ENCODE measurements at places on chromosomes 12 and 14. TPM values are rescaled to one million over a fixed set of nuclear protein-coding genes. Genes with fewer than 3 reads are reported as not detected.
A peak's percentile ranks its signal among the peaks of the same experiment; 100 is the strongest.

The RGS6 gene
- polyA plus RNA-seq: 0.22 TPM

The ACSS3 gene
- polyA plus RNA-seq: not detected

The GPD1 gene
- not detected for polyA plus RNA-seq

The RNASE3 gene
- polyA plus RNA-seq: not detected

DNA sequence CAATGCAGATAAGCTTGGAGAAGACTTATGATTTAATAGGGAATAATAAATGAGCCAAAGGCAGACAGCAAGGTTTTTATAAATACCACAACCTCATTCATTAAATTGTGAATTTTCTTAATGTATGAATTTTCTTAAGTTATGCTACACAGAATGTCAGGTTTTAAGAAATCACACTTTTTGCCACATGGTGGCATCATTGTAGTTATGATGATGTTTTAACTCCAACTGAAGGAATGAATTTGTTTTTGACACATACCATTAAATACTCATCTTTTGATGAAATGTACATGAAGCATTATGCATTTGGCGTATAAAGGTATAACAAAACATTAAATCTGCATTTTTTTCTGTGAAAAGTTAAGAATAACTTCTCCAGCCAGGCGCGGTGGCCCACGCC, 524.1 kb upstream of the FBXO33 start:
- H3K27ac ChIP-seq: no peak overlapping the region
- H3K27me3 ChIP-seq: no peaks in the 10 kb centered on the region
- H3K4me3 ChIP-seq: no peak overlapping the region
- H3K4me1 ChIP-seq: no peaks in the 10 kb centered on the region
- no peak for DNase-seq

- peaks cover 6% of the 10 kb centered on the region for H3K4me1 ChIP-seq
- H3K27me3 ChIP-seq: peaks cover 52% of the 10 kb centered on the region
- peak overlapping the region; percentile 73 for H3K27ac ChIP-seq
- H3K36me3 ChIP-seq: peaks cover 6% of the 10 kb centered on the region
- no peak overlapping the region for H3K4me3 ChIP-seq
Measured at GRCh38 chr12:2064071-2064507, 11.3 kb downstream of the CACNA1C start.
